ENCODE measurements at places on chromosomes 16 and 17.

DNA sequence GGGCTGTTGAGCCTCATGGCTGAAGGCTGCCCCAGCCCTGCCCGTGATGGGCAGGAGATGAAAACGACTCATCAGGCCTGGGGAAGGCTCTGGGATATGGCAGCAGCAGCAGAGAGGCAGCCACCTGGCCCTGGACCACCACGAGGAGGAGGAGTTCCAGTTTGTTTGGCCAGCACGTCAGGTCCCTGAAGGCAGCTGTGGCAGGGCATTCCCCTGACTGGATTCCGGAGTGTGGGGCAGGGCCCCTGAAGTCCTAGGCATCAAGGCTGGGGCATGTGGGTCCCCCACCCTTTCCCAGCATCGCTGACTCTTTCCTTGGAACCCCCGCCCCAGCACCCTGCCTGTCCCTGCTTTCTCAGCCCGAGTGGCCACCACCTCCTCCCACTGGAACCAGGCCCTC, 197.4 kb downstream of the ZNF423 start:
- DNase-seq, result no peak

DNA sequence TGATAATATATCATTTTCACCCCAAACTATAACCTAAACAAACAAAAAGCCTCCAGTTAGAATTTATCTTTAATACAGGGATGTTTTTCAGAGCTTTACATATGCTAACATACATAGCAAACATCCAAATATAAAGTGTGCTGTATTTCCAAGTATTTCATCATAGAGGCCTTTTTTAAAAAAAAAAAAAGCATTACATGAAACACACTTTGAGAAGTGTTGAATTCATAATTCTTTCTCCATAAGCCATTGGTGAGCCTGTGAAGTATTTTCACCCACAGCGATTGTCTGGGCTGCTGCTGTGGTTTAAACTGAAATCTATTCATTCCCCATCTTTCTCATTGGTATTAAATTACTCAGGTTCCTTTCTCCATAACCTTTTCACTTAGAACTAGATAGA, 503.4 kb upstream of the CDH8 start:
- DNase-seq, result no peak

DNA sequence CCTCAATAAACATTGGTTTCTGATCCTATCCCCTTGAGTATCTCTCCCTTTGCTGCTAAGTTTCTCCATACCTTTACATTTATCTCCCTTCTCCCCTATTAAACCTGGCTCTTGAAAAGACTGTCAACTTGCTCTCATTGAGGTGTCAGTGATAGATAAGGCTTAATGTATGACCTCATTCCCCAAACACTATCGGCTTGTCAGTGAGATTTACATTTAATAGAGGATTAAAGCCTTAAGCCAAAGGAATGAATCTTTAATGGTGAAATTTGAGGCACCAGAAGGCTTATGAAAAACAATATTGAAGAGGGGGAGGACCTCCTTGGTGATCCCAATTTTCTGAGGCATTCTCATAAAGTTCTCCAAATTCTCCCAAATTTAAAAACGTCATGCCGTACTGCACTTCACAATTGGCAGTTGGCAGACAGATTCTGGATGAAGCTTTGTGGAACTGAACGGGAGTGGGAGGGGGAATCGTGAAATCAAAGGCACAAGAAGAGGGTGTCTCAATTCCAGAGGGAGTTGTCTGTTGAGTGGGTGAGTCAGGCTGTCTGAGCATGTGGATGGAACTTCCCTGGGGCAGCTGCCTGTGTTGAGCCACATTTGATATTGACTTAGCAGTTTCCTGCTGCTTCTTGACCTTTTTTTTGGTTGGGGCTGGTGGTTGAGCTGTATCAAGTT, 478.8 kb downstream of the NPIPA7 start:
- DNase-seq, result no peak

DNA sequence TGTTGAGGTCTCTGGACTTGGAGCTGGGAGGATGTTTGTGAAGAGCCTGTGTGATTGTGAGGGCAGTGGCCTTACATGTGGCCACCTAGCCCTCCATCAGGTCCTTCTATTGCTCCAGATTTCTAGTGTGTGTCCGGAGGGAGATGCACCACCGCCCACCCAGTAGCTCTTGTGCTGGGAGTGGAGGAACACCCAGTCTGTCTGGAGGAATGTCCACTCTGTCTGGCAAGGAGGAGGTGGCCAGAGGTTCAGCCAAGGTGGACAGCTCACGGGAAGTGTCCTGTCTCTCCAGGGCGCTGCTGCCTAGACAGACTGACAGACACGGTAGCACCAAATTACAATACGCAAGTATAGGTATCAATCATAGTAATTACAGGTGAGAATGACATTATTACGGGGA, 10.6 kb downstream of the RPTOR start:
- no peak for DNase-seq

DNA sequence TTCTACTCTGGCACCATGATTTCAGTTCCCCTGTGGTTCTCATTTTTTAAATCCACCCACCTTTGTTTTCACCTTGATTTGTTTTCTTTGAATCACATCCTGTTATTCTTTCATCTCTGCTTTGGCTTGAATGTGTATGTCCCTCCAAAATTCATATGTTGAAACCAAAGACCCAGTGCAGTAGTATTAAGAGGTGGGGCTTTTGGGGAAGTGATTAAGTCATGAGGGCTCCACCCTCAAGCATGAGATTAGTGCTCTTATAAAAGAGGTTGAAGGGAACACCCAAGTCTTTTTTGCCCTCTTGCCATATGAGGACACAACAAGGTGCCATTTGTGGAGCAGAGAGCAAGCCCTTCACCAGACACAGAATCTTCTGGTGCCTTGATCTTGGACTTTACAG, 382.3 kb downstream of the SLC39A11 start:
- no peak for DNase-seq

- no peak for DNase-seq
These were observed 51.0 kb upstream of the WSB1 start for GRCh38 chr17:27242951-27243350.

DNA sequence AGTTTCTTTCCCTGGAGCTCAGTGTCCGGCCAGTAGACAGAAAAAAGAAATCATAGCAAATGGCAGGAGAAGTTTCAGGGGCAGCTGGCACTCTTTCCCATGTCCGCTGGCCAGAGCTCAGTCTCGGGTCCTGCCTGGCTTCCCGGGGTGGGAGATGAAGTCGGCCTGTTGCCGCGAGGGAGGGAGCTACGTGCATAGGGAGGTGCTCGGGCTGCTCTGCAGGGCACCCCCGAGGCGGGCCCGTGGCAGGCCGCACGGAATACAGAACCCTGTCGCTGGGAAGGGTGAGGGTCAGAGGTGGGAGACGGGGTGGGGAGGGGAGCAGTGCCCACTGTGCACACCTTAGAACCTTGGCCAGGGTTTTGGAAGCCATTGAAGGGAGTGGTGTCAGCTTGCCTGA, 78.3 kb upstream of the FOXF1 start:
- no peak for DNase-seq

DNA sequence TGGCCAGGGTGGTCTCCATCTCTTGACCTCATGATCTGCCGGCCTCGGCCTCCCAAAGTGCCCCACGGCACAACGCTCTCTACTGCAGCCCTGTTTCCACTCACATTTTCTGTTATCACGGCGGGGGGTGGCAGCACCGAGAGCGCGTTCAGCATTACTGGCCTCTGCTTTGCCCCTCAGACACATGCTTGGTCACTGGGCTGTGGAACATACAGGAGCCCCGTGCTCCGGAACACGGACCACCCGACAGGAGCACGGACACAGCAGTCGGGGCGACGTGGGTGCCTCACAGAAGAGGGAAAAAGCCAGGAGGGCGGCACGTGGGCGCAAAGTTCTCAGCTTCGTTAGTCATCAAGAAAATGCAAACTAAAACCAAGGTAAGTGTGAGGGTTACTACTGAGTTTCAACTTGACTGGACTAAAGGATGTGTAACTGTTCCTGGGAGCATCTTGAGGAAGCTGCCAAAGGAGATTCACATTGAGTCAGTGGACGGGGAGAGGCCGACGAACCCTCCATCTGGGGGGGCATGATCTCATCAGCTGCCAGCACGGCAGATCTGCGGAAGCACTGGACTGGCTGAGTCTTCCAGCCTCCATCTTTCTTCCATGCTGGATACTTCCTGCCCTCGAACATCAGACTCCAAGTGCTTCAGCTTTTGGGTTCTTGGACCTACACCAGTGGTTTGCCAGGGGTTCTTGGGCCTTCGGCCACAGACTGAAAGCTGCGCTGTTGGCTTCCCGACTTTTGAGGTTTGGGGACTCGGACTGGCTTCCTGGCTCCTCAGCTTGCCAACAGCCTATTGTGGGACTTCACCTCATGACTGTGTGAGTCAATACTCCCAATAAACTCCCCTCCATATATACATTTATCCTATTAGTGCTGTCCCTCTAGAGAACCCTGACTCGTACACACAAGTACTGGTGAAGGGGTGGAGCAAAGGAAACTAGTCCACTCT, 106.8 kb downstream of the ZNF778 start:
- DNase-seq, result no peak

- DNase-seq, result no peak
These were observed 120.7 kb downstream of the GAS7 start for GRCh38 chr17:10077561-10078299.

DNA sequence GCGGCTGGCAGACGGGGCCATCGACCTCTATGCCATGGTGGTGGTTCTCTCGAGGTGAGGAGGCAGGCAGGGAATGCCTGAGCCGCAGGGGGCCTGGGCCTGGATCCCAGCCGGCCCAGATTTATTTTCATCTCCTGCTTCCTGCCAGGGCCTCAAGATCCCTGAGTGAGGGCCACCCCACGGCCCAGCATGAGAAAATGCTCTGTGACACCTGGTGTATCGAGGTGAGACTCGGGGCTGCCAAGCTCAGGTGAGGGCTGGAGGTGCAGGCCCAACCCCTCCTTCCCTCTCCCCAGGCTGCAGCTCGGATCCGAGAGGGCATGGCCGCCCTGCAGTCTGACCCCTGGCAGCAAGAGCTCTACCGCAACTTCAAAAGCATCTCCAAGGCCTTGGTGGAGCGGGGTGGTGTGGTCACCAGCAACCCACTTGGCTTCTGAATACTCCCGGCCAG, 4.9 kb downstream of the ACADVL start:
- DNase-seq, result no peak

DNA sequence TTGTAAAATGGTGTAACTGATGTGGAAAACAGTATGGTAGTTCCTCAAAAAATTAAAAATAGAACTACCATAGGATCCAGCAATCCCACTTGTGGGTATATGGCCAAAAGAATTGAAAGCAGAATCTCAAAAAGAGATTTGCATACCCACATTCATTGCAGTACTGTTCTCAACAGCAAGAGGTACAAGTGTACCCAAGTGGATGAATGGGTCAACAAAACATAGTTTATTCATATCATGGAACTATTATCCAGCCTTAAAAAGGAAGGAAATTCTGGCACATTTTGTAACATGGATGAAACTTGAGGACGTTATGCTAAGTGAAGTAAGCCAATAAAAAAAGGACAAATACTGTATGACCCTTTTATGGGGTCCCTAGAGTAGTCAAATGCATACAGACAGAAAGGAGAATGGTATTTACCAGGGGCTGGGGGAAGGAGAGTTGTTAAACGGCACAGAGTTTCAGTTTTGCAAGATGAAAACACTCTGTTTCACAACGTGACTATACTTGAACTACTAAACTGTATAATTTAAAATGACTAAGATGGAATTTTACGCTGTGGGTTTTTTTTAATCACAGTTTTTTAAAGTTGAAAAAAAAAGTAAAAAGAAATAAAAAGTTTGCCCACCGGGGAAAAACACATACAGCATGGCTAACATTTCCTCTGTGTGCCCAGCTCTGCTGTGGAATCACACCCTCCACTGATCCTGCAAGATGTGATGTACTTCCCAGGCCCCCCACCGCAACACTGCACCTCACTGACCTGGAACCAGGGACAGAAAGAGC, 6.1 kb downstream of the TVP23A start:
- DNase-seq, result no peak
